ENCODE measurements at places on chromosomes 6 and 20. TPM values are rescaled to one million over a fixed set of nuclear protein-coding genes. Genes with fewer than 3 reads are reported as not detected.

Gene PLG
- not detected for total RNA-seq

Gene RHAG
- total RNA-seq, result not detected

Gene SYCP2L
- total RNA-seq, result 0.39 TPM

Gene KIF25
- total RNA-seq, result not detected

Gene HSP90AB1
- 1,701 TPM for total RNA-seq

Gene EMILIN3
- not detected for total RNA-seq

Gene ZNF311
- total RNA-seq, result 0.53 TPM

Gene EYS
- total RNA-seq, result not detected

Gene CFAP61
- 0.41 TPM for total RNA-seq

Gene KCNK5
- 8.8 TPM for total RNA-seq

Gene PSMA7
- total RNA-seq, result 333 TPM

Gene ITPA
- 29.9 TPM for total RNA-seq

Gene CCR6
- total RNA-seq, result not detected

Gene ADGRF5
- total RNA-seq, result not detected

Gene HSPA12B
- total RNA-seq, result not detected

Gene ZSCAN12
- total RNA-seq, result 6.0 TPM

Gene PHACTR1
- total RNA-seq, result 0.05 TPM

Gene SLC17A3
- total RNA-seq, result 1.6 TPM

Gene MUCL3
- not detected for total RNA-seq

Gene GTF2H4
- 44.9 TPM for total RNA-seq

Gene FOXS1
- not detected for total RNA-seq

Gene SASH1
- total RNA-seq, result 0.49 TPM

Gene C20orf96
- 10.1 TPM for total RNA-seq

Gene PRDM13
- total RNA-seq, result not detected

Gene SEMG1
- total RNA-seq, result not detected

Gene TMC2
- not detected for total RNA-seq

Gene NANP
- 9.5 TPM for total RNA-seq

Gene EDEM2
- 12.2 TPM for total RNA-seq

Gene NFATC2
- total RNA-seq, result 29.9 TPM

Gene CASS4
- total RNA-seq, result 6.5 TPM

Gene DSE
- 6.0 TPM for total RNA-seq

Gene OOEP
- 0.48 TPM for total RNA-seq

Gene GPX5
- total RNA-seq, result not detected

Gene TRIM15
- total RNA-seq, result not detected

Gene TBC1D22B
- 19.4 TPM for total RNA-seq

Gene MAP1LC3A
- 1.9 TPM for total RNA-seq

Gene ZSCAN26
- total RNA-seq, result 2.1 TPM

Gene DZANK1
- total RNA-seq, result 2.4 TPM

Gene LINC00237
- total RNA-seq, result not detected

Gene NINL
- total RNA-seq, result 3.2 TPM

Gene THBD
- not detected for total RNA-seq

Gene CCN5
- not detected for total RNA-seq

Gene SLC17A5
- total RNA-seq, result 7.2 TPM

All from activated naive CD4-positive, alpha-beta T cell treated with anti-CD3 and anti-CD28 coated beads, Interleukin-2, amount 50 U/mL, for 72 hours (primary cell).